ENCODE measurements at places on chromosomes 2 and 18. TPM values are rescaled to one million over a fixed set of nuclear protein-coding genes. Genes with fewer than 3 reads are reported as not detected.

Gene PRPF40A
- total RNA-seq = 36.3 TPM

Gene CYTIP
- 2.5 TPM for total RNA-seq

Gene KCNG2
- total RNA-seq = 0.32 TPM

Gene GPR39
- not detected for total RNA-seq

Gene SERPINB4
- not detected for total RNA-seq

Gene INPP1
- 12.4 TPM for total RNA-seq

Gene RUFY4
- total RNA-seq = not detected

Gene CCDC178
- total RNA-seq = 0.27 TPM

Gene ZNF24
- total RNA-seq = 44.2 TPM

Gene SLC11A1
- total RNA-seq = 6.4 TPM

Gene CHAC2
- total RNA-seq = 1.4 TPM

Gene PPP1R1C
- 29.6 TPM for total RNA-seq

Gene AMER3
- not detected for total RNA-seq

Gene IL36G
- not detected for total RNA-seq

Gene IL1RL2
- total RNA-seq = 0.35 TPM

Gene TMEM163
- 0.38 TPM for total RNA-seq

Gene ANKRD53
- total RNA-seq = 0.38 TPM

Gene CROCC2
- not detected for total RNA-seq

Gene RFTN2
- 3.5 TPM for total RNA-seq

Gene HMSD
- 1.1 TPM for total RNA-seq

Gene EFEMP1
- total RNA-seq = 48.5 TPM

Gene FOXI3
- total RNA-seq = not detected

Gene GCG
- total RNA-seq = not detected

Gene EVX2
- not detected for total RNA-seq

Gene DCDC2C
- total RNA-seq = not detected

Gene CEBPZOS
- 49.1 TPM for total RNA-seq

Gene LCT
- total RNA-seq = not detected

Gene SLC9A4
- total RNA-seq = not detected

Gene SP140
- 0.57 TPM for total RNA-seq

Gene CXXC1
- 33.5 TPM for total RNA-seq

Gene PLEKHH2
- 5.2 TPM for total RNA-seq

Gene CFAP53
- 0.48 TPM for total RNA-seq

Gene KCNG3
- not detected for total RNA-seq

Gene SH2D6
- not detected for total RNA-seq

Gene NEMP2
- total RNA-seq = 3.6 TPM

Gene LOXL3
- 2.8 TPM for total RNA-seq

Gene OXER1
- 0.94 TPM for total RNA-seq

Gene NT5DC4
- total RNA-seq = not detected

Gene MEP1B
- total RNA-seq = 0.13 TPM

Gene COLEC11
- 3.1 TPM for total RNA-seq

Gene ATG9A
- 66.3 TPM for total RNA-seq

Gene ALKAL2
- 2.7 TPM for total RNA-seq

Gene TDRD15
- total RNA-seq = not detected

Gene HOXD10
- total RNA-seq = 0.16 TPM

Gene CREG2
- total RNA-seq = 0.81 TPM

Measured in cardiac septum (tissue), 1 donor.